ENCODE measurements at places on chromosomes 3 and 15.

DNA sequence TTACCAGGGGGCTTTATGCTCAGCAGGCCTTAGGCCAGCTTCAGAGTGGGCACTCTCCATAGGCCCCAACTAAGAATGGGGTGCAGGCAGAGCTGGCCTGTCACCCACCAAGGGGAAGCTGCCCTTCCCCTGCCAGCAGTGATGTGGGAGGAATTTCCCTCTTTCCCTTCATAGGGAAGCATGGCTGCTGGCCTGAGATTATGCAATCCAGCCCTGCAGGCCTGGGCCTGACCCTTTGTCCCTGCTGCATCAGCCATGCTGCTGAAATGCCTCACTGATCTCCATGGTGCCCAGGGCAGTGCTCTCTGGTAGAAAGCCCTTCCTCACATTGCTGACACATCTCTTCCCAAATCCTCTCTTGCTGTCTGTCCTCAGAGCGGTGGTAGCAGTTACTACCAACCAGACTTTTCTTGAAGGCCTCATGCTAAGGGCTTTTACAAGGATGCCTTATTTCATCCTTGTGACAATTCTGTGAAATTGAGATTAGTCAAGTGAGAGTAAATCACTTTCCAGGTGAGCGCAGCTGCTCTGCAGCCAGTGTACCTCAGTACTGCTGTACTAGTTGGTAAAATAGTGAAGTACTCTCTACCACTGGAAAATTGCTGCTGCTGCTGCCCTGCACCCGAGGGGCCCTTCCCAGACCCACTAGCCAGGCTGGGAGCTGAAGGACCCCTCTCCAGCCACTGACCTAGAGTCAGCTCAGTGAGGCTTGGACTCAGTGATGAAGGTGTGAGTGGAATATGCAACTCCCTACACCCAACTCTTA lies 33.8 kb downstream of the MRAS start:
- no peak for DNase-seq

DNA sequence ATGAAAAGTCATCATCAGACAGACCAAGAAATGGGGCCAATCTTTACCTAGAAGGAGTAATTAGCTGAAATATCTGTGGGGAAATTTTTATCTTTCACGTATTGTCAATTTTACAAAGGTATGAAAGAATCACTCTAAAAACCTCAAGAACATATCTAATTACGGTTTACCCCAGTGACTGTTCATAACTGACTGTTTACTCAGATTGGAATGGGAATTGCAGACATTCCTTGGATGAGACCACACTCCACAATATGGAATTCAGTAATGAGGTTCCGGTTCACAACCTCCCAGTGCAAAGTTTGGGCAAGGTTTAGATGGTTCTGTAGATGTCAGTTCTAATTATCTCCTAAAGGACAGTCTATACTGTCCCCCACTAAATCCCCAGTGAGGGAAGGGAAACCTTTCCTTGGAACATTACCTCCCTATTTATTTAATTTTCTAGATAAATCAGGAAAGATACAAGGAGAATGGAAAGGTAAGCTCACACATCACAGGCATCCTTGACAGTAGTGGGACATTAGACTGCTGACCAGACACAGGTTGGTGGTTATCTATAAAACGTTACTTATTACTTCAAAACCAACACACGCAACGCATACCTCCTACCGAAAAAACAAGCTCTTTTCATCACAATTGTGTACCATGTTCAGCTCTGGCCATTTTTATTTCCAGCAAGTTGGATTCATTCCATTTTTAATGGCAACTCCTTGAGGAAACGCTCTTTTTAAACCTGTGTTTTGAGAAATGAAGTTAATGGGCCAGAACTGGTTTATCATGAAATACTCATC lies 129.9 kb downstream of the RORA start:
- no peak for DNase-seq

- DNase-seq = no peak
These were observed 328.2 kb downstream of the ZIC1 start for GRCh38 chr3:147737376-147737775.

- DNase-seq = no peak
These were observed 46.5 kb upstream of the CGNL1 start for GRCh38 chr15:57329582-57330367.

GRCh38 chr3:118850687-118851086 lies 184.0 kb downstream of the IGSF11 start:
- DNase-seq = no peak
